Lower lobe of right lung (tissue), 2 donors: ENCODE measurements at places on chromosomes 1 and 21. TPM values are rescaled to one million over a fixed set of nuclear protein-coding genes. Genes with fewer than 3 reads are reported as not detected.

SLC37A1 gene
- 28.9 TPM for total RNA-seq

BGLAP gene
- 4.8 TPM for total RNA-seq

KLHDC7A gene
- total RNA-seq: 1.1 TPM

BPNT1 gene
- total RNA-seq: 23.5 TPM

INKA2 gene
- 14.7 TPM for total RNA-seq

- H3K27ac ChIP-seq: peak overlapping the region; percentile 74
- DNase-seq: no peak
- no peak overlapping the region for H3K4me3 ChIP-seq
- peaks cover 28% of the 10 kb centered on the region for H3K36me3 ChIP-seq
Observed at GRCh38 chr1:202954057-202954745, 3.9 kb downstream of the ADIPOR1 start.

- H3K4me3 ChIP-seq: no peak overlapping the region
- peaks cover 5% of the 10 kb centered on the region for H3K36me3 ChIP-seq
- no peak for DNase-seq
- peak overlapping the region; percentile 99 for H3K27ac ChIP-seq
Observed at GRCh38 chr1:26861889-26862378, 1.0 kb upstream of the SFN start.

DNA sequence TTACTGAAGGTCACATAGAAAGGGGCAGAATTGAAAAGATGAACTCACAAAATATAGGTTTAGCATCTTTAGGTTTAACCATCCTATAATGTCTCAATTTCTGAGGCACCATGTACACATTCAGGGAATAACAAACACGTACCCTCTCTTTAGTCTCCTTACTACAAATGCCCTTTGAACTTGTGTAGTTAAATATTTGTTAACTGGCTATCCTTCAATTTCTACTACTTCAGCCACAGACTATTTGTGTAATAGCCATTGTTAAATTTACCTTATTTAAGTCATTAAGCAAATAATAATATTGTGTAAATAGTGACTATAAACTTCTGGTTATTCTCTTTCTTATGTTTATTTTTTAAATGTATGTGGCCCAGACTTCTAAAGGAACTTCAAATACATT lies 600.5 kb downstream of the KCNT2 start:
- DNase-seq: no peak
- H3K4me3 ChIP-seq: no peak overlapping the region
- H3K36me3 ChIP-seq: no peaks in the 10 kb centered on the region
- no peaks in the 10 kb centered on the region for H3K4me1 ChIP-seq
- no peak overlapping the region for H3K27ac ChIP-seq

DNA sequence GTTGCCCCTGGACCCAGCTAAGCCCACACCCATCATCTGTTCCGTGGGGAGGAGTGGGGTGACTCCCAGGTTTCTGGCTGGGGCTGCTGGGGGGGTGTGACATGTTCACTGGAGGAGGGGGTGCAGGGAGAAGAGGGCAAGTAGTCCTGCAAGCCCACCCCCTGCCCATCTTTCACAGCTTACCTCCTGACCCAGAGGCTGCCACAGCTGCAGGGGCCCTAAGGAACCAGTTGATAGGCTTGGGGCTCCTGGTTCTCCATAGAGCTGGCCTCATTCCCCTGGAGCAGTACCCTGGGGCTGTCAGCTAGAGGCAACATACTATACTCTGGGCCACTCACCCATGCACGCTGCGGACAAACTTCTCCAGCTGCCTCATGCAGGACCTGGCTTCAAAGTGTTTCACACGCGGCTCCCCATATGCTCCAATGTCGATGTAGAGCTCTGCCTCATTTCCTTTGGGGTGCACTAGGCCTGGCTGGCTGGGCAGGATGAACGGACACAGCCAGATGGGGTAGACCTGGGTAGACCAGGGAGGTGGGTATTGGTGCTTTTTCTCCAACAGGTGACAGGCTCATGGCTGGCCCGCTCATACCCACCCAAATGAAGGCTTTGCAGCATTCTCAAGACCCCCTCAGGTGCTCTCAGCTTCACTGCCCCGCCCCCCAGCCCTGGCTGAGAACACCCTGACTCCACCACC lies 33.8 kb downstream of the DHCR24 start:
- DNase-seq: no peak
- H3K4me1 ChIP-seq: no peaks in the 10 kb centered on the region
- H3K27ac ChIP-seq: no peak overlapping the region
- H3K4me3 ChIP-seq: no peak overlapping the region
- H3K27me3 ChIP-seq: no peaks in the 10 kb centered on the region
- peaks cover 62% of the 10 kb centered on the region for H3K36me3 ChIP-seq

DNA sequence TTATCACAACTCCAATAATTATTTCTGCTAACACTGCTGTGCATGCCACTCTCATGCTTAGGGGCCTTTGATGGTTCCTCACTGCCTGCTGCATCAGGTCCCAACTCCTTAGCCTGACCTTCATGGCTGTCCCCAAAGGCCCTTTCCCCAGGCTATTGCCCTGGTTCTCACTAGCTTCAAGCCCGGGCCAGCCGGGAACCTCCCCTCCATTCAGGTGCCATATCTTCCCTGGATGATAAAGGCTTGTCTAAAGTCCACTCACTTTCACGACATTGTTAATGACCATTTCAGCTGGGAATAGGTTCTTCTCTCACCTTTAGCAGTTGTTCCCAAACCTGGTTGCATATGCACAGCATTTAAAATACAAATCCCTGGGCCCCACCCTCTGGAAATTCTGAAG lies 95.8 kb downstream of the CNIH3 start:
- no peak overlapping the region for H3K27ac ChIP-seq
- H3K36me3 ChIP-seq: no peaks in the 10 kb centered on the region
- H3K4me1 ChIP-seq: no peaks in the 10 kb centered on the region
